Posterior cingulate gyrus (tissue), 11 donors: ENCODE measurements at places on chromosomes 5 and 9.

DNA sequence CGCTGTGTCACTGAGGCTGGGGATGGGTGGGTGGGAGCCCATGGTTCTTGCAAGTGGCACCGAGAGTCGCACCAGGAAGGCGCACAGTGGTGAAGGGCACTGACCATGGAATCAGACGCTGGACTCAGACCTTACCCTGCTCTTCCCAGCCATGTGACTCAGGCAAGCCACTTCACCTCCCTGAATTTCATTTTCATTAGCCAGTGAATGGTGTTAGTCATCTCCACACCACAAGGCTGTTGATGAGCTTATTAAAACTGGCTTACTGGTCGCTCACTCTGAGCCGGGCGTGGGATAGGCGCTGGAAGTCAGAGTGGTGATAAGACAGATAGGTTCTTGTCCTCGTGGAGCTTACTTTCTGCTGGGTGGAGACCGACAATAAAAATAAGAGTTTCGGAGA is 25.1 kb downstream of the FGF18 start:
- no peak for DNase-seq

DNA sequence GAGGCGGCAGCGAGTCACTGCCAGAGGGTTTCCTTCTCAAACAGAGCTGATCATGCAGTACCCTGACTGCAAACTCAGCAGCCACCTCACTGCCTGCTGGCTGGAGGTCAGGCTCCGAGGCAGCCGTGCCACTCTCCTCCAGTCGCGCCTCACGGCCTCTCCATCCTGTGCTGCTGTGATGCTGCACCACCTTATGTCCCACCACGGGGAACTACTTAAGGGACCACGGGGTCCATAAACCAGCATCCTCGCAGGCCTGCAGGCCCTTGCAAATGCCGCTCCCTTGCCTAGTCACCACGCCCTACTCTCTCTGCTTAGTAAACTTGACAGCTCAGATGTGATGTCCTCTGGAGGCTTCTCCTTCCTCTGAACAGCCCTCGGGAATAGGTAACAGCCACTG is 99.2 kb downstream of the CRB2 start:
- DNase-seq, result no peak

DNA sequence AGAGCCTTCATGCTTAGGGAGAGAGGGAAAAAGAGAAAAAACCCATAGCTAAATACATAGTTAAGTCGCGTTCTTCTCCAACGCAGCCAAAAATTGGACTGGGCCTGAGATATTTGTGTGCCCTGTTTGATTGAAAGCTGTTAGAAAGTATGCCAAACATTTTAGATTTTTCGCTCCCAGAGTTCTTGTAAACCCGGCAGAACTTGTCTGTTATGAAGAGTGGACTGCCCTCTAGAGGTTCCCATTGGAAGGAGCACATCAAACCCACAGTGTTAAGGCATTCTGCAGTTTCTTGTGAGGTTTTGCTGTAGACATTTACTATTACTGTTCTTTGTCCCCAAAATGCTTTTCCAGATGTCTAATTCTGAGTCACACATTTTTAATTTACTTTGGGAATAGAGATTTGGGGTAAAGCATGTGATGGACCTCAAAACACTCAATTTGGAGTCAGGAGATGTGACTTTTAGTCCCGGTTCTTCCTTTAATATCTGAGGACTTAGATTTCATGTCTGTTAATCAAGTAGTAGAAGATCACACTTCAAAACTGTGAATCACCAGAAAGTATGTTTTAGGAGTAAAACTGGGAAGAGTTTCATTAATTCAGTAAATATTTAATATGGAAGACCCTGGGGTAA is 96.6 kb downstream of the PCSK1 start:
- DNase-seq, result no peak

GRCh38 chr5:171721464-171721863 is 64.2 kb upstream of the SMIM23 start:
- DNase-seq, result no peak

DNA sequence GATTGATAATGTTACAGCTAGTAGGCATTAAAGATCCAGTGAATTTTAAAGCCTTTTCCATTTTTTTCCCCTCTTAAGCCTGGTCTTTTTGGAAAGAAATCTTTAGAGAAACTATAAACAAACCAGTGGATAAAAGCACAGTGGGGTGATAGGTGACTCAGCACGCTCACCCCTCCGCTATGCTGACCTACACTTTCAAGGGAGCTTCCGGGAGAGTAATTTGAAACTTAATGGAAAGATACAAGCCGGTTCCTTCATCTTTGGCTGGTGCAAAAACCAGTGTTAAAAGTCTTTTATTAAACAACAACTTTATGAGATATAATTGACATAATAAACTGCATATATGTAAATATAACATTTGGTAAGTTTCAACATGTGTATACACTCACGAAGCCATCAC is 27.0 kb upstream of the ALDOB start:
- DNase-seq, result no peak

DNA sequence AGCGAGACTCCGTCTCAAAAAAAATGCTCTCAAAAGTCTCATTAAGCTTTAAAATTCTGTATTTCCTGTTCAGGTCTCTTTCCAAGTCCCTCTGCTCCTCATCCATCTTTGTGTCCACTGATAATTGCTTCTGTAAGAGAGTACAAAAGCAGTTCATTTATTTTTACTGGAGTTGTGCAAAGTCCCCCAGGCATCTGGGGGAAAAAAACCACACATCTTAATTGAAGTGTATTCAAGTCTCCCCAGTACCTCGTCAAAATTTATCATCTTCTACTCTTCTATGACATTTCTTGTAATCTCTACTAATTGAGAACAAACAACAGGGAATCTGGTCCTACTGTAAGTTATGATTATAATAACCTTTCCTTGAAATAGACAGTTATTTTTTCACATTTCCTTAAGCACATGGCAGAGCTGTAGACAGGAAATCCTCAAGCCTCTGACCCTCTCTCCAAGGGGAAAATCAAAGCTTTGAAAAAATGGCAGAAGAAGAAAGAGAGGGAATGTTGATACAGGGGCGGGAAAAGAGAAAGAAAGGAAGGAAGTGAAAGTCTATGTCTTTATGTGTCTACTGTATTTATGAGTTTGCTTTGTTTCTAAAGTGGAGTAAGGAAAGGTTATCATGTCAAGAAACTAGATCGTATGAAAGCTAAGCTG is 51.5 kb downstream of the RAI14 start:
- no peak for DNase-seq

GRCh38 chr5:169641253-169641652 is 4.2 kb downstream of the DOCK2 start:
- no peak for DNase-seq

- DNase-seq, result no peak
These were observed 166.1 kb downstream of the SLC28A3 start for GRCh38 chr9:84174486-84174885.

DNA sequence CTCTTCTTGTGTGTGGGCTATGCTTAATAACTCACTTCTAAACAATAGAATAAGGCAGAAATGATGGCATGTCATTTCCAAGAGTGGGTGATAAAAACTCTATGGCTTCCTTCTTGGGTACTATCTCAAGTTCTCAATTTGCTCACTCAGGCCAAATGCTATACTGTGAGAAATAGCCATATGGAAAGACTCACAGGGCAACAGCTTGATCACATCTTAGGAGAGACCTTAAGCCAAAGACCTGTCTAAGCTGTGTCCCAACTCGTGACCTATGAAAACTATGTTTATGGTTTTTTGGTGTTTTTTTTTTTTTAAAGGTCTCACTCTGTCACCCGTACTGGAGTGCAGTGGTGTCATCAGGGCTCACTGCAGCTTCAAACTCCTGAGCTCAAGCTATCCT is 2.1 kb upstream of the UIMC1 start:
- DNase-seq, result no peak

GRCh38 chr9:74358959-74359358 is 138.2 kb upstream of the RORB start:
- no peak for DNase-seq

GRCh38 chr5:155466851-155467250 is 453.3 kb downstream of the KIF4B start:
- no peak for DNase-seq

- DNase-seq, result no peak
These were observed 65.6 kb downstream of the GPR21 start for GRCh38 chr9:123099042-123099441.

DNA sequence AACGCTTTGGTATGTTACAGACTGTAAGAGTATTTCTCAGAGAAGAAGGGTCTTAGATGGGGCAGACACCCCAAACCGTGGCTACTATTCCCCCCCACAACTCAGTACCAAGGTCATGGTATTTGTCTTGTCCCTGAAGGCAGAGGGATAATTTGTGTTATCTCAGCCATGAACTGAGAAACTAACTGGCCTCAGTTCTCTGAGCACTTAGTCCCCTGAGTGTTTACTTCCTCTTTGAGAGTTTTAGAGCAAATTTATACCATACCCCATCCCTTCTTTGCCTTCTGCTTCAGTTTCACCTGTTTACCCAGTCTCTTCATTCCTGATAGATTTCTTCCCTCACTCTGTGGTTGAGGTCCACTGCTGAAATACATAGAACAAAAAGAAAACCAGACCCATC is 183.9 kb downstream of the LRRC70 start:
- DNase-seq, result no peak

GRCh38 chr9:96719921-96720320 is 58.0 kb downstream of the ZNF510 start:
- DNase-seq, result no peak

GRCh38 chr5:102678267-102679058 is 76.6 kb upstream of the PAM start:
- DNase-seq, result no peak

GRCh38 chr5:128350705-128351104 is 187.3 kb downstream of the FBN2 start:
- DNase-seq, result no peak

DNA sequence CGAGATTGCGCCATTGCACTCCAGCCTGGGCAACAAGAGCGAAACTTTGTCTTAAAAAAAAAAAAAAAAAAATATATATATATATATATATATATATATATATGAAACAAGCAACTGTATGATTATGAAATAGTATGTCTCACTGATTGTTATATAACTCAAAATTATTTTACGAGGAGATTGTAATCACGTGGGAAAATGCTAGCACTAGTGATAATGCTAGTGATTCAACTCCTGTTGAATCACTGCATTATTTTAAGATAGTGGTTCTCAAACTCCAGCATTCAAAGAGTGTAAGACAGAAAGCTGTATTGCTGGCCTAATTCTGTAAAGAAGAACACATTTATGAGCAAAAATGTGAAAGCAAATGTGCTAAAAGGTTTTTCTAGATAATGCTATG is 12.4 kb upstream of the PTPN3 start:
- DNase-seq, result no peak

DNA sequence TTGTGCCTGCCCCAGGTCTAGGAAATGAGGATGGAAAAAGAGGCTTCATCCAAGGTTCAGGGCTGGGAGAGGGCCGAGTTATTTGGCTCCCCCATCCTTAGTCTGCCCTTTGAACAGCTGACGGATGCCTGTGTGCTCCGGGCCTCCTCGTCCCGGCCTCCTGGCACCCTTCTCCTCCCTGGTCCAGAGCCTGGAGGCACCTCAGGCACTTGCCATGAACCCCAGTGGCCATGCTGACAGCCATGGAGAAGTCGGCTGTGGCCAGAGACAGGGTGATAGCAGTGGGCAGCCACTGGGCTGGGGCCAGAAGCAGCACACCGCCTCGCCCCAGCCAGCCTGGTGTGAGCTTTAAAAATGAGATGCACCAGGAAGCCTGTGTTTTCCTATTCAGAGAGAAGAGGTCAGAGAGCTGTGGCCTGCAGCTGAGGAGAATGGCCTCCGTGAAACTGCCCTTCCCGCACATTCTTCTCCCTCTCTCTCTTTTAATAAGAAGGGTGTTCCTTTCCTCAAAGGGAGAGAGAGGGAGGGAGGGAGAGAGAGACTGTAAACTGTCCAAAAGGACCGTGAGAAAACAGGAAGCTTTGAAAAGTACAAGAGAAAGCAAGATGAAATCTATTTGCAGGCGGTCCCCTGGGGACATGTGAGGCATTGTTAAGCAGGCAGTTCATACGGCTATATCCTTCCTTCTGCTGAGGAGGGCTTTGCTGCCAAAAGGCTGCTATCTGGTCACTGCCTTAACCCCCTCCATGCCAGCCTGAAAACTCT is 55.3 kb downstream of the ZNF366 start:
- DNase-seq, result no peak

DNA sequence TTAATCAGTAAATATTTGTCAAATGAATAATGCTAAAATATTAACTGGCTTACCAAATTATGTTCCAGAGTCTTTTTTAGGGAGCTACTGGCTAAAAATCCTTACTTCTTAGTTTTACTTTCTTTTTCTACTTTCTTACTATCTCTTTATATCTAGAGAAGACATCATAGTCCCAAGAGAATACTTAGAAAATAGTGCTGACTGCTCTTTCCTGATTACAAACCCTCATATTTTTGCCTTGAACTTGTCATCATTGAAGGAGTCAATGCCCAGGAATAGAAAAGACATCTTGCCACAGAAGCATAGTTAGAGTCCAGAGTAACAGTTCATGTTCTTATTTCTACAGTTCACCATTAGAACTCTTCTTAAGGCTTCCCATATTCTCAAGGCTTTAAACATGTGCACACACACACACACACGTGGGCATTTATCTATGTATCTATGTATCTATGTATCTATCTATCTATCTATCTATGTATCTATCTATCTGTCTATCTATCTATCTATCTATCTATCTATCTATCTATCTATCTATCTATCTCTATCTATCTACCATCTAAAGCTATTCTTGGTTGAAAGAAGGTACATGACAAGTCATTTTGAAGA is 654.3 kb downstream of the ANXA1 start:
- DNase-seq, result no peak

GRCh38 chr5:39640552-39640951 is 215.8 kb upstream of the DAB2 start:
- no peak for DNase-seq

- no peak for DNase-seq
These were observed 162.9 kb downstream of the NXNL2 start for GRCh38 chr9:88697764-88698432.

GRCh38 chr5:164746723-164747122 is 1241.3 kb downstream of the MAT2B start:
- DNase-seq, result no peak

DNA sequence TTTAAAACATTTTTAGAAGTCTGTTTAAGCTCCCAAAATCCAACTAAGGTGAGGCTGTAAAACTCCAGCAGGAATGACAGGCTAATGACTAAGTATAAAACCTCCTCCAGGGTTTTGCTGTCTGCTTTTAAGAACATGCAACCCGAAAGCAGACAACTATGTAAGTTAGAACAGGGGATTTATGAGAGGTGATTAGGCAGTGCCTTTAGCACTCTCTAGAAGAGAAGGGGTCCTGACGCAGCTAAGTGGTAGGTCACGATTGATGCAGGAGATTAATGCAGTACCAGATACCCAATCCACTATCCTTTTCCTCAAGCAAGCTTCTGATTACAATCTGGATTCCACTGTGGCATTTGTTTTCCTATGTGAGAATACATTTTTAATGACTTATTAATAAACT is 25.9 kb downstream of the HOMER1 start:
- DNase-seq, result no peak

GRCh38 chr5:176542135-176542595 is 5.0 kb upstream of the RNF44 start:
- DNase-seq, result no peak

- DNase-seq, result no peak
These were observed 28.2 kb downstream of the RASGEF1C start for GRCh38 chr5:180180846-180181245.

- DNase-seq, result no peak
These were observed 1.3 kb downstream of the VCP start for GRCh38 chr9:35070823-35071813.

- DNase-seq, result no peak
These were observed 2.2 kb downstream of the C5orf46 start for GRCh38 chr5:147904110-147904509.
